T-helper 1 cell (primary cell): ENCODE measurements at places on chromosomes 3 and 15.

GRCh38 chr15:88403351-88403791, 63.8 kb downstream of the MRPL46 start:
- no peak for DNase-seq

- peak; percentile 29 for DNase-seq
These were observed 577 bp downstream of the ZNF148 start for GRCh38 chr3:125374501-125374995.

- DNase-seq: no peak
These were observed 768 bp downstream of the ANO10 start for GRCh38 chr3:43620831-43621655.

DNA sequence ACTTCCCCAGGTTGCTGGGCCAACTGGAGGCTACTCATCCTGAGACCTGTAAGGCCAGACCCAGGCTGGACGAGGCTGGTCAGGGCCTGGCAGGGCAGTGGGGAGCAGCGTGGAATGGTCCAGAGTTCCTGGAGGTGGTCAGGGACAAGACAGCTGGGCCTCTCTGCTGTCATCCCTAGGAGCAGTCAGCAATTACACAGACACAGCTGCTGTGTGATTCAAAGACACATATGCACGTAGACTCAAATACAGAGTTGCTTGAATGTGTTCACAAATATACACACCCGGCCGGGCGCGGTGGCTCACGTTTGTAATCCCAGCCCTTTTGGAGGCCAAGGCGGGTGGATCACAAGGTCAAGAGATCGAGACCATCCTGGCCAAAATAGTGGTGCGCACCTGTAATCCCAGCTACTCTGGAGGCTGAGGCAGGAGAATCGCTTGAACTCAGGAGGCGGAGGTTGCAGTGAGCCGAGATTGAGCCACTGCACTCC, 1.5 kb upstream of the CD276 start:
- DNase-seq: no peak
